ENCODE measurements at places on chromosomes 12 and 14.

DNA sequence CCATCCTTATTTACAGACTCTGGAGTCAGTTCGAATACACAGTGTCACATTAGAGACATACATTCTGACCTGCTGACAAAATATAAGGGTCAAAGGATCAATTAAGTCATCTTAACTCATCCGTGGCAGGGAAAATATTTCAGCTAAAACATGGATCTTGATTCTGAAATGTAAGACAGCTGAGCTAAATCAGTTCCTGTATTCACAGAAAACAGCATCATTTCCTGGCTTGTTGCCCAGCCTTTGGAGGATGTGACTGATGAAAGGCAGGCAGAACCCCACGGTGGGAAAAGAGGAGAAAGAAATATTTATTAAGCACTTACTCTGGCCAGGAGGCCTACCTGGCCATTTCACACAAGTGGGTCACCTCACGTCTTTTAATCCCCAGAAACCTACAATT, 101.9 kb downstream of the GAS2L3 start:
- DNase-seq: no peak

GRCh38 chr14:96538097-96538989, 36.2 kb downstream of the PAPOLA start:
- DNase-seq: no peak

GRCh38 chr12:82625523-82625922, 61.2 kb upstream of the TMTC2 start:
- no peak for DNase-seq

DNA sequence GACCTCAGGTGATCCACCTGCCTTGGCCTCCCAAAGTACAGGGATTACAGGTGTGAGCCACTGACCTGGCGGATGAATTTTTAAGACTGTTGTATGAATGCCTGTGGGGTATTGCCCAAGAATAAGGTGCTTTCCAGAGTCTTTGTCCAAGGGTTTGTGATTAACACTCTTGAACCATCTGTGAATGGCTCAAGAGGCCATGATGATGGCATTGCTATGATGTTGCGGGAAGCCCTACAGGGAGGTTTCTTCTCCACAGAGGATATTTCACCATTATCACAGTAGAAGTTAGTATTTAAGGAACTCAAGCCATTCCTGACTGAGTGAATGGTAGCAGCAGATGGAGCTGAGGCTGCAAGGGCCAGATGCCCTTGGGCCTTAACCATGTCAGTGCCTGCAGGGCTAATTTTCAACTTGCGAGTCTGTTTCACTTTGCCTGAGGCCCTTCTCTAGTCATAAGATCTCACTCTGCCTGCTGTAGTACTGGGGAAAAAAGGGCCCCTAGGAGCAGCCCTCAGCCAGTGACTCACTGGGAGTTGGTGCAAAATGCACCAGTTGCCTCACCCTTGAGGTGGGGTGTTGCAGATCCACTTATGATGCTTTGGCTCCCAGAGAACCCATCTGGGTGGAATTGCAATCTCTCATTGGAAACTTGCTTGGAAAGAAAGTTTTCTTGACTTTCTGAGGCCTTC, 108.6 kb upstream of the FLRT2 start:
- no peak for DNase-seq

DNA sequence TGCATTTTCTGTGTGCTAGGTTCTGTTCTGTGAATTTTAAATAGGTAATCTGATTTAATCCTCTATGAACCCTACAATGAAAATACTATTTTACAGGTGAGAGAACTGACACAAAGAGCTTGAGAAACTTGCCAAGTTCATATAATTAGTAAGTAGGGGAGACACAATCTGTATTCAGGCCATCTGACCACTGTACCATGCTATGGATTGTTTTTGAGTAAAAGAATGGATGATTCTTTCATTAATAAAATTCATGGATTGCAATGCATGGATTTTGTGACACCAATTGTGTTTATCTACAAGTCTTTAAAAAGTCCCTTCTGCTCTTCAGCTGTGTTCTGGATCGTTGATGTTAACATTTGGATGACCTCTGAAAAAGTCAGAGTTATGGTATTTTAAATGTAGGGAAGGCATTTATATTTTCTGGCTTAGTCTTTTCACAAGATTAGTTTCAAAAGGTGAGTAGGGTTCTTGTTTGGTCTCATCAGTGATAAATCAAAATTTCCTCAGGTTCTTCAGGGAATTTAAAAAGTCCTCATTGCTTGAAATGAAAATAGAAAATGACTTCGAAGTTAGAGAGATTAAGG, 15.4 kb upstream of the DYRK2 start:
- DNase-seq: no peak

DNA sequence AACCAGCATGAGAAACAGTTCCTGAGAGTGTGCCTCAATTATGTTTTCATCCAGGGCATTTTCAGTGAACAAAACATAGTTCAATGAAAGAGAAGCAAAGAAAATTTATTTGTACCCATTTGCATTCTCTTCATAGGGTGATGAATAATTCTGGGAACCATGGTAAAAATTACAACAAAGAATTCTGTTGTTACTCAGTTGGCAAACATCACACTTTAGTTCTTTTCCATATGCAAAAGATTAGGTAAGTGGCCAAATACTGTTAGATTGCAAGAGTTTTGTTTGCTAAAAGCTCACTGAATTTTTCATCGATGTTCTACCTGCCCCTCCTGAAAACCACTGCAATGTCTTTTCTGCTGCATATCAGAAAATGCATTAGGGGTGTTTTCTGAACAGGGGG, 132.4 kb upstream of the RGS6 start:
- no peak for DNase-seq

DNA sequence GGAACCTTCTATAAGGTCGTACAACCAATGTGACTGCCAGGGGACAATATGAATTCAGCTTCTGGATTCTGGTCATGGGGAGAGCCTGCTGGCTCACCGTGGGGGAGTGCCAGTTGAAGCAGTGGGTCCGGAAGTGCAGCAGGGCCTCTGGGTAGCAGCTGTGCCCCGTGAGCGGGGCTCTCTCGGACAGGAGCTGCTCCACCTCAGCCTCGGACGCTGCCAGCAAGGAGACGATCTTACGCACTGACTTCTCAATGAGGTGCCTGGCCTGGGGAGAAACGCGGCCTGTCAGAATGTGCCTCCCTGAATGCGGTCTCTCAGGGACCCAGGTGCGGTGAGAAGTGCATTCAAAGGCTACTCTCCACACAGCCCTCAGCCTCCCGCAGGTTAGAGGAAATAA, 42.0 kb downstream of the LGMN start:
- no peak for DNase-seq

- DNase-seq: no peak
Observed at GRCh38 chr14:63045612-63046320, 508 bp upstream of the KCNH5 start.

DNA sequence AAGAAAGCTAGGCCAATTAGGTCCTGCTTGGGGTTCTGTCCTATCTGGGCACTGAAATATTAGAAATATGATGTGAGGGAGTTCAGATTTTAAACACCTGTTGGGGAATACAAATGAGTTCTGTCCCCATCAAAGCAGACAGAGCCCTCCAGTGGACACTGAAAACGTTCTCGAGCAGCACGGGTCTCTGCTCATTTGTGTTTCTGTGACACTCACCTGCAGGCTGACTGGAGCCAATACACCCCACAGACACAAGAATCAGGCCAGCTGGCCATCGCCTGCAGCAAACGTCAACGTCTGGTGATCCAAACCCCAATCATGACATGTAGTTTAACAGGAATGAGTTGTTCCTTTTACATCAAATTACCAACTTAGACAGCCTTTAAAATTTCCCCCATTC, 493.4 kb upstream of the TMEM132C start:
- no peak for DNase-seq

DNA sequence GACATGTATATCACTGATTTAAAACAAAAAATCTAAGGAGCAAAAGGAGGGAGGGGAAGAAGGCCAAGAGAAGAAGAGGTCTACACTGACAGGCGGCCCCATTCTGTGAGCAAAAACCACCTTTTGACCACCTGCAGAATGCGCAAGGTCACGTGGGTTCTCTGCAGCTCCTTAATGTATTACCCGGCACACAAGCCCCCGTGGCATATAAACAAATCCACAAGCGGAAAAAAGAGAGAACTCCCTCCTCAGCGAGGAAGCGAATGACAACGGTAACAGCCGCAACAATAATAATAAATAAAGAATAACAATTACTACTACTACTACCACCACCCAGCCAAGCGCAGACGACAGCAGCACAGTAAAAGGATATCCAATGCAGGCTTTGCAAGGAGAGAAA, 1.3 kb downstream of the KSR2 start:
- DNase-seq: no peak

DNA sequence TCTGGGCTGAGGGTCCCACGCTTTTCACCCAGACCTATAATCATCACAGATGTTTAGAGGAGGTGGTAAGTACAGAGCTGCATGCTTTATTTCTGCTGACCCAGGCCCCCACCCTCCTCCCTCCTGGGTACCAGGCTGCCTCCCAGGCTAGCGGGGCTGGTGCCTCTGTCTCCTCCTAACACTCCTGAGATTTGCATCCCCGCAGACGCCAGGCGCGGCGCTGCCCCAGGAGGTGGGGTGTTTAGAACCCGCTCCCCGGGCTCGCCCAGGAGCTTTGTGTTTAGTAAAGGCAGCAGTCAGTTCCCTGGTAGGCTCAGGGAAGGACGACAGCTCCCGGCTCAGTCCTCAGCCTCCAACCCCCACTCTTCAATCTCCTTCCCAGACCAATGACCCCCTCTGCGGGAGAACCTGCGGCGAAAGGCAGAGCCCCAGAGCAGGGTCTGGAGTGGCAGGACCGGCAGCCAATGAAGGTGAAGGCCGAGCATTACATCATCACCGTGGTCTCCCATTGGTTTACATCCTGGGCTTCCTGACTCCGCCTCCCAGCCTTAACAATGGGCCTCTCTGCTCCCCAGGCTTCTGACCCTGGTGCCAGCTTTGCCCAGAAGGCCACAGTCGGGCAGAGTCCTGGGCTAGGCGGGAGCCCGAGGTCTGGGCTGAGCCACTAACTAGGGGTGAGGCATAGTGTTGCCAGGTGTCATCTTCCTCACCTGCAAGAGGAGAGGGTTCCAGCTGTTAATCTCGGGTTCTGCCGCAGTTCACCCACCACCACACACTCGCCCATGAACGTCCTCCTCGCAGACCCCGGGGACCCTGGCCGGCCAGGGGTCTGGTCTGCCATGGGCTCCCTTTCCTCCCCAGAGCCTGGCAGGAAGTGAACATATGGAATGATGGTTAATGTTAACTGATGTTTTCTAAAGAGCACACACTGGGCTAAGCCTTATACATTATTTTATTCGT, 57.5 kb downstream of the CALM1 start:
- peak; percentile 98 for DNase-seq

GRCh38 chr12:45010059-45010458, 40.8 kb downstream of the DBX2 start:
- no peak for DNase-seq

GRCh38 chr14:65860956-65861611, 448.6 kb downstream of the FUT8 start:
- DNase-seq: no peak

DNA sequence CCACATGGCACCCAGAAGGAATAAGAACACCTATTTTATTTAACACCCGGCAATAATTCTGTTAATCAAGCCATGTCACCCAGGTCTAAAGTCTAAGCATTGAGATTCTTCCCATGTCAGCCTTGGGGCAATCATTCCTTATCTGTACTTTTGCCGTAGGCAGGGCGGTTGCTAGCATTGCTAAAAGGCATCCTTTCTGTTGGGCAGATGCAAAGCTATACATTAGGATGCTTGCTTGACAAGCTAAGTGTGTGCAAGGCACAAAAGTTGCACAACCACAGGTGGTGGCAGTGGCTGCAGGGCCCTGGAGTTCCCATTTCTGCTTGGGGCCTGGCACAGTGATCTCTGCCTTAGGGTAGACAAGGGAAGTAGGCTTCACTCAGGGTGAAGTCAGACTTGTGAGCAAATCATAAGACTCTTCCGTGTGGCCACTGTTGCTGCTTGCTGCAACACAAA, 12.5 kb upstream of the GALNT6 start:
- no peak for DNase-seq

- peak; percentile 63 for DNase-seq
Observed at GRCh38 chr14:73751157-73751691, 37.0 kb upstream of the PNMA1 start.

GRCh38 chr12:43742106-43742505, 16.5 kb downstream of the PUS7L start:
- DNase-seq: no peak

DNA sequence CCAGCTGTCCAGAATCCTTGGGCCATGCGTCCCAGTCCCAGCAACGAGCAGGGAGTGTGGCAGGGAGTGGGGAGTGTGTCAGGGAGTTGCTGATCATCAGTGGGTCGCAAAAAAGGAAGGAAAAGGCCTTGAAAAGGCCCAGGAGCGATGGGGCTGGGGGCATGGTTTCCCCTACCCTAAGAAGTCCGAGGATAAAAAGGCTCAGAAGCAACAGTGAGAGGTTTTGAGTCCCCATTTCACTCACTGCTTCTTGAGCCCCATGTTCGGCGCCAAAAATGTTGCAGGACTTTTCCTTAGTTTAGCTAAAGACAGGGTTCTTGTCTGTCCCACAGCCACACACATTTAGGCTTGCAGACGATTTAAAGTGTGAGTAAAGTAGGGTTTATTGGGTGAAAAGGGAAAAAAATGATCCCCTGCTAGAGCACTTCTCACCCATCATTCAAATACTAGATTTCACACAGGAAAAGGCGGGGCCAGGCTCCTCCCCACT, 189.5 kb downstream of the KCNC2 start:
- DNase-seq: no peak

- peak; percentile 23 for DNase-seq
Observed at GRCh38 chr12:2739832-2740641, 54.7 kb upstream of the FKBP4 start.

- DNase-seq: no peak
Observed at GRCh38 chr12:88836156-88836555, 255.9 kb upstream of the KITLG start.

- no peak for DNase-seq
Observed at GRCh38 chr12:94745562-94745961, 95.2 kb upstream of the TMCC3 start.
